ENCODE measurements at places on chromosomes 5 and 9.

- DNase-seq = no peak
Observed at GRCh38 chr9:115590011-115590410, 472.1 kb upstream of the TNC start.

GRCh38 chr9:120538339-120538738, 41.6 kb downstream of the CDK5RAP2 start:
- no peak for DNase-seq

- peak; percentile 11 for DNase-seq
Observed at GRCh38 chr9:87324613-87325194, 173.0 kb upstream of the DAPK1 start.

DNA sequence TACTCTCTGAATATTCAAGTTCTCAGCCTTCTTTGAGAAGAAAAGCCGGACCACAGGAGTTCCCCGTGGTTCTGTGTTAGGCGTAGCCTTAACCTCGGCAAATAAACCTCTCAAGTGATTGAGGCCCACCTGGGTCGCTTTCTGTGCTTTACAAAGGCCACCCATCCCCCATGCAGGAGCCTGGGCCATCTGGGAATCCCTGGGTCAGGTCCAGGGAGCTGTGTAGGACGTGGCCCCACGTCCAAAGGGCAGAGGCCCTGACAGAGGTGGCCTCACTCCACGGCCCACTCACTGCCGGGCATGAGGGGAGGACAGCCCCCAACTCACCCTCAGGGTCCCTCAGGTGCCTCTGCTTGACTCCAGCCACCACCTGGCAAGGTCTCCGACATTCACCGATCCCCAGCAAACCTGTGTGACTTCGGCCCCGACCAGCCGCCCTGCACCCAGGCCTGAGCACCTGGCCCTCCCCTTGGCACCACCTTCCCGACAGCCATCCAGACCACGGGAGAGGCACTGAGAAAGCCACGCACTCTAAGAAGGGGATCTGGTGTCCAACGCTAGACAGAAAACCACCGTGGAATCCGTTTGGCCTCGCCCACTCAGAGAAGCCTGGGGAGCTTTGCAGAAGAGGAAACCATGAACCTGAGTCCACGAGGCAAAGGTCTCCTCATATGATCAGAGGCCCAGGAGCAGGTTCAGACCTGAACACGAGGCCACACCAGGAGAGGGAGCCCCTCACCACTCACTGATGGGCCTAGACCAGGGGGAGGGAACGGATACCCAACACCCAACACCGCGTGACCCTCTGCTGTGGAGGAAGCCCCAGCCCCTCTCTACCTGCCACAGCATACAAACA, 4.5 kb downstream of the SLC12A7 start:
- DNase-seq = no peak

GRCh38 chr5:67636091-67636490, 439.5 kb upstream of the CD180 start:
- no peak for DNase-seq

DNA sequence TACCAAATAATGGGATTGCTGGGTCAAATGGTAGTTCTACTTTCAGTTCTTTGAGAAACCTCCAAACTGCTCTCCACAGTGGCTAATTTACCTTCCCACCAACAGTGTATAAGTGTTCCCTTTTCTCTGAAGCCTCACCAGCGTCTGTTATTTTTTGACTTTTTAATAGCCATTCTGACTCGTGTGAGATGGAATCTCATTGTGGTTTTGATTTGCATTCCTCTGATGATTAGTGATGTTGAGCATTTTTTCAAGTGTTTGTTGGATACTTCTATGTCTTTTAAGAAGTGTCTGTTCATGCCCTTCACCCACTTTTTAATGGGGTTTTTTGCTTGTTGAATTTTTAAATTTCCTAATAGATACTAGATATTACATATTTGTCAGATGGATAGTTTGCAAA, 28.4 kb upstream of the SUSD1 start:
- DNase-seq = no peak

DNA sequence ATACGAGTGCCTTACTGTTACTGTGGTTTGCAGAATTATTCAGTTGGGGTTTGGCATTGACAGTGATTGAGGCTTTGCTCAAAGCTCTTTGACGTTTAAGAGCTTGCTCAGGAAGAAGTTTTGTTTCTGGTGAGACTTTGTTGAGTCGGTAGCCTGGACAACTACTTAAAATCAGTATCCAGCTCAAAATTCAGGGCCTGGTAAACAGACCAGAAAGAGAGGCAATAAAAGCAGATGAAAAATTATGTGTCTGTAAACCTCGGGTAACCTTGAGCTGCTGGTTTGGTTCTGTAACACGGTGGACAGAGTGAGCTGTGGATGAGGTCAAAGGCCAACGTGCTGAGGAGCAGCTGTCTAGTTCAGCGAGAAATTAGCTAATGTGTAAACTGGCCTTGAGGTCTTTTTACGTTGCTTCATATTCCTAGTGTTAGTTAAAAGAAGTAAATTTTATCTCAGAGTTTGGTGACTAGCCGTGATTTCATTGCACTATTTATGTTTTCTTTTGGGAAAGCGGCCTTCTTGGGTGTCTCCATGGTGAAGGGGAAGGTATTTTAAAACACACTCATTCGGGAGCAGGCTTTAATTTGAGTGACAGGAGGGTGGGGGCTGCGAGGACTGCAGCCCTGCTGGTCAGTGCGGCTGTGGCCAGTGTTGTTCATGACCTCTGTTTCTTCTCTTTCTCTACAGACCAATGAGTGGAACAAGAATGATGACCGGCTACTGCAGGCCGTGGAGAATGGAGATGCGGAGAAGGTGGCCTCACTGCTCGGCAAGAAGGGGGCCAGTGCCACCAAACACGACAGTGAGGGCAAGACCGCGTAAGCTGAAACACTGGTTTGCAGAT, 82.0 kb upstream of the TTC23L start:
- DNase-seq = no peak

GRCh38 chr5:171390883-171391677, 3.4 kb downstream of the NPM1 start:
- DNase-seq = no peak

DNA sequence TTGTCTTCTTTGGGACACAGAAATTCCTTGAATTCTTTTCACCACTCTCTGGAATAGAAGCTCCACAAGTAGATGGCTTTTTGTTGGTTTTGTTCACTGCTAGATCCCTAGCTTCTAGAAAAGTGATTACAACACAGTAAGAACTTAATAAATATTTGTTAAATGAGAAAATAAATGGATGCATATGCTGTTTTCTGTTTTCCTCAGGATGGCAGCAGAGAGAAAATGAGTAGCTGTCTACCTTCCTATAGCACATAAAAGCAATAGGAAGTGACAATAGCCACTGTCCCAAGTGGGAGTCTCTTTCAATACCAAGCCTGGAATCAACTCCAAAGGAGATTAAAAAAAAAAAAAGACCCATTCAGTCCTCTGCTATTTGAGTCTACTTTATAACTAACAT, 100.6 kb upstream of the NREP start:
- DNase-seq = no peak

DNA sequence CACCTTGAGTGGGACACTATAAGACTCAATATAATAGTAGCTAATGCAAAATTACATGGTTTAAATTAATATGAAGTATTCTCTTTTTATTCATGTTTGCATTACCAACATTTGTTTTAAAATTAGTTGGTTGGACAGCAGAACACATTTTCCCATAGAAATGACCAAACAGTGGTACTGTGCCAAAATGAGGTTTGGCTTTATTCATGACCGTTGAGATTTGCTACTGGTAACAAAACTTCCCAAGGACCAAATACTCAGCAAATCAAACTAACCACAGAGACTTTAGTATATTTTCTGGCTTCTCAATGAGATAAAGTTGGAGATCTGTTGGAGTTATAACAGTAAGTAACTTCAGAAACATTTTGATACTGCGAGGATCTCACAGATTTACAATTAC, 637.8 kb upstream of the MEF2C start:
- no peak for DNase-seq

DNA sequence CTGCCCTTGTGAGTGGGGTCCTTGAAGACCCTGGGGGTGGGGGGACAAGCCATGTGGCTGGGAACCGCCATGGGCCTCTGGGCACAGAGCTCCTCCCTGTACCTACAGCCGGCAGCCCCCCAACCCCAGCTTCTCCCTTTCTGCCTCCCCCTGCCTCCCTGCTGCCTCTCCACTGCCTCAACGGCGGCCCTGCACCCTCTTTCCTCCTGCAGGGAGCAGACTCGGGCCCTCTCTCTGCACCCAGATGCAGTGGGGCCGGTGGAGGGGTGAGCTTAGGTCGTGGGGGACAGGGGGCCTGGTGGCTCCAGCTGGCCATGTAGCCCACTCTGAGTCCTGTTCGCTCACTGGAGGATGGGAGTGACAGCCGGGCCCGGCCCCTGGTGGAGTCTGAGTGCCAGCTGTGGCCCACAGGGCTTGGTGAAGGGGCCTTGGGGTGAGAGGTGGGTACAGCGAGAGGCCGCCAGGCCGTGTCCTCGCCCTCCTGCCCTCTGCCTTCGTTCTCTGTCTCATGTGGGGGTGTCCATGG, 139.3 kb upstream of the COL5A1 start:
- no peak for DNase-seq

DNA sequence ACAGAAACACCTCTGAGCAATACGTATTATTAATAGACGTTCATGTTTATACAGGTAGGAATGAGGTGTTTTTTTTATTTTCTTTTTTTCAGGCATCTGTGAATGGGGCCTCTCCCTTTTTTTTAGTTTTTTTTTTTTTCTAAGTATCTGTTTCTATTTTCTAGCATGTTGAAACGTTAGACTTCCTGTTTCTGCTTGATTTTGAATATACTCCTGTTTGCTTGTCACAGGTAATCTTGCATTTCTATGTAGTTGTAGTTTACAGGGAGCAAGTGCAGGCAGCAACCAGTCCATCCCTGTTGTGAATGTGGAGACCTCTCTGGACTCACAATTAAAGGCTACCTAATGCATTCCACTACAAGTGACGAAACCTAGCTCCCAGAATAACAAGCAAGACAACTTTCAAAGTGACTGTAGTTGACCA, 22.8 kb upstream of the TNFAIP8 start:
- DNase-seq = no peak

DNA sequence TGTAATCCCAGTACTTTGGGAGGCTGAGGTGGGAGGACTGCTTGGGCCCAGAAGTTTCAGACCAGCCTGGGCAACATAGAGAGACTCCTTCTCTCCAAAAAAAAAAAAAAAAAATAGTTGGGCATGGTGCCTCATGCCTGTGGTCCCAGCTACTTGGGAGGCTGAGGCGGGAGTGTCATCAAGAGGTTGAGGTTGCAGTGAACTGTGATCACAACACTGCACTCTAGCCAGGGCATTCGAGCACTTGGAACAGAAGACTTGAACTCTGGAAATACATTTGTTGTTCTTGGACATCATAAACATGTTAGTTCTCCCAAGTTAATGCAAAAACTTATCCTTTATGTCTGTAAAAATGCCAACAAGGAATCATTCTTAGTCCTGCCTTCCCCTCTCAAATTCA, 29.6 kb downstream of the EHMT1 start:
- no peak for DNase-seq

DNA sequence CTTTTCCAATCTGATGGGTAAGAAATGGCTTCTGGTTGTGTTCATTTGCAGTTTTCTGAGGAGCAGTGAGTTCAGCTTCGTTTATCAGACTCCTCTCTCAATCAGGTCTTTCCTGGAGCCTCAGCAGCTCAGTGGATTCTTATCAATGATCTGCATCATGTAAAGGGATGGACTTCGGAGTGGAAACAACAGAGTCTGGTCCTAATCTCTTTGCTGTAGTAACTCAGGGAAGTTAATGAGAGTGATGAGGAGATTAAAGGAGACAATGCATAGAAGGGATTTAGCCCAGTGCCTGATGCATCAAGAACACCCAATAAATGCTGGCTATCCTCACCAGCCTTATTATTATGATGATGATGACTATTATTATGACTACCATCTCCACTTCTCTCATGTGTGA, 47.2 kb downstream of the SMIM23 start:
- no peak for DNase-seq

- DNase-seq = no peak
Observed at GRCh38 chr9:128389395-128390149, 18.4 kb downstream of the URM1 start.

DNA sequence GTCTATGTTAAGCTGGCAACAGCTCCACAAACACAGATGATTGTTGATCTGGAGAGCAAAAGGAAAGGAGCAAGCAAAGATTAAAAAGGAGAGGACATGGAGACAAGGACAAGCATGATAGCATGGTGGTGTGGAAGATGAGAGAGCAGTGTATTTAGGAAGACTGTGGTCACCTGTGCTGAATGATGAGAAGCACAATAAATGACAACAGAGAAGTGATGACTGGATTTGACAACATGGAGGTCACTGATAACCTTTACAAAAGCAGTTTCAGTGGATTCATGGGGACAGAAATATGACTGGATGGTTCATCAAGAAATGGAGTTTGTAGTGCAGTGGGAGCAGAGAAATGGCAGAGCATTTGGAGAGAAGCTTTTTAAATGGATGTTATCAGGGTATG, 20.2 kb downstream of the TTC33 start:
- DNase-seq = no peak

DNA sequence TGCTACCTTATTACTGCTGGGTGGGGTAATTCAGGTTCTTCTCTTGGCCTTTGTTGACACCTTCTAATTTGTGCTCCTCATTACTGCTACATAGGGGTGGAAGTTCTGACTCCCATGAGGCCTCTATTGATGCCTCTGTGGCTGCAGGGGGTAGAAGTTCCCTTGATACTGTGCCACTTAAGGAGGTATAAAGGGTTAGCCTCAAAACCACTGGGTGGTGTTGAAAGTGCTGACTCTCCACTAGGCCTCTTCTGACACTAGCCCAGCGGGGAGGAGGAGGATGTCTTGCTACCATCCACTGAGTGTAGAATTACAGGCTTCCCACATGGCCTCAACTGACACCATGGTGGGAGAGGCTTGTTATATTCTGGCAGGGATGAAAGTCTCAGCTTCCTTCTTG, 36.7 kb upstream of the CCDC112 start:
- DNase-seq = no peak

DNA sequence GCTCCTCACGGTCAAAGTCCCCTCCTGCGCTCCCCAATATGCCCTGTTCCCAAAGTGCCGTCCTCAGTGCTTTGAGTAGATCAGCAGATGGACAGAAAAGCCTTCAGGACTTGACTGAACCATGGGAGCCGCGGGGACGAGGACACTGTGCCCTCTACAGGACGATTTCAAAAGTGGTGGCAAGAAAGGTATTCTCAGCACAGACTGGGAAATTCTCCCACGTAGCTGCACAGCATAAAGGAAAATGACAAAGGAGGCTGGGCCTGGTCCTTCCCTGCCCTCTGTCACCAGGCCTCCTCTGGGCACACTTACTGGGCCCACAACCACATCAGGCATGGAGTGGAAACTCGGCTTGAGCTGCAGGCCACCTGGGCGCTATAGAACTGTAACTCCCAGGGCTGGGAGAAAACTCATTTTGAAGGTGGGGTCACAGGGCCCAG, 16.7 kb upstream of the MTMR12 start:
- peak; percentile 37 for DNase-seq

All from central memory CD4-positive, alpha-beta T cell (primary cell).